Activated naive CD8-positive, alpha-beta T cell treated with anti-CD3 and anti-CD28 coated beads, Interleukin-2, amount 10 ng/mL, durations not matched to agents 7 days and 5 days (primary cell): ENCODE measurements at places on chromosomes 3 and 15. TPM values are rescaled to one million over a fixed set of nuclear protein-coding genes. Genes with fewer than 3 reads are reported as not detected.
A peak's percentile ranks its signal among the peaks of the same experiment; 100 is the strongest.

GRCh38 chr3:111712294-111713167 is 117.4 kb upstream of the ZBED2 start:
- no peaks in the 10 kb centered on the region for H3K27me3 ChIP-seq
- H3K27ac ChIP-seq, result peak overlapping the region; percentile 73

DNA sequence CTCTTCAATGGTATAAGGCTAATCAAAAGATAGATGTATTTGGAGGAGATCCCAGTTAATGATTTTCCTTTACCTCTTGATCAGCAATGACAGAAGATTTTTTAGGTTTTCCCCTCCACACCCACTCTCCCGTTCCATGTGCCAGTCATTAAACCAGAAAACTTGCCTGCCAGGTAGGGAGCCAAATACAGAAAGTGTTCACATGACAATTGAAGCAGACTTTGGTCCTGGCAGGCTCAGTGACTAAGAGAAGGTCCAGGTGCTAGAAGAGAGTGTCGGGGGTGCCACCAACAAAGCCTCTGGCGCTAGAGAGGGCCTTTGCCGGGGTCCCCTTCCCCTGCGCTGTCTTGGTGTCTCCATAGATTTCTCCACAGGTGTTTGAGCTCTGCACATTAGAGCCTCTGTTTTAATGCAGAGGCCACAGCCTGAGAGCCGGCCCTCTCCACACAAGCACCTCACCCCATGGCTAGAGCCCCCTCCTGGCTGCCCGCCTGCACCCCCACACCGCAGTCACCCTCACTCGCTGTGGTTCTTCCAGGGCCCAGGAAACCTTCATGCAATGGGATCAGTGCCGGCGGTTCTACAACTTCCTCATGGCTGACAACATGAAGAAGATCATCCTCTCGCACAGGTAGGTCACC is 36.4 kb downstream of the RLBP1 start:
- no peaks in the 10 kb centered on the region for H3K4me1 ChIP-seq
- DNase-seq, result no peak
- no peak overlapping the region for H3K4me3 ChIP-seq
- H3K27ac ChIP-seq, result no peak overlapping the region
- no peaks in the 10 kb centered on the region for H3K27me3 ChIP-seq

- H3K36me3 ChIP-seq, result no peaks in the 10 kb centered on the region
- H3K4me1 ChIP-seq, result peaks cover 12% of the 10 kb centered on the region
- H3K4me3 ChIP-seq, result peak within 1 kb of the TSS; percentile 88
- peak; percentile 77 for DNase-seq
Observed at GRCh38 chr15:91099995-91100813, at the start of gene SV2B. Gene SV2B, plus strand, starts transcription at chr15:91100257. Its CDS starts 126,007 bp downstream, at chr15:91226264.

- DNase-seq, result no peak
- H3K4me1 ChIP-seq, result no peaks in the 10 kb centered on the region
- no peaks in the 10 kb centered on the region for H3K36me3 ChIP-seq
- no peak overlapping the region for H3K27ac ChIP-seq
Observed at GRCh38 chr15:93348711-93349545, 259.9 kb upstream of the RGMA start.

Gene SAXO2
- total RNA-seq, result 1.3 TPM
